Activated CD8-positive, alpha-beta memory T cell treated with anti-CD3 and anti-CD28 coated beads for 4 hours (primary cell): ENCODE measurements at places on chromosomes 3 and 15.

GRCh38 chr15:89912674-89913396, at the start of gene ARPIN:
Gene ARPIN (minus strand): TSS chr15:89912952. CDS start chr15:89912835, 117 bp downstream.
- DNase-seq: no peak

DNA sequence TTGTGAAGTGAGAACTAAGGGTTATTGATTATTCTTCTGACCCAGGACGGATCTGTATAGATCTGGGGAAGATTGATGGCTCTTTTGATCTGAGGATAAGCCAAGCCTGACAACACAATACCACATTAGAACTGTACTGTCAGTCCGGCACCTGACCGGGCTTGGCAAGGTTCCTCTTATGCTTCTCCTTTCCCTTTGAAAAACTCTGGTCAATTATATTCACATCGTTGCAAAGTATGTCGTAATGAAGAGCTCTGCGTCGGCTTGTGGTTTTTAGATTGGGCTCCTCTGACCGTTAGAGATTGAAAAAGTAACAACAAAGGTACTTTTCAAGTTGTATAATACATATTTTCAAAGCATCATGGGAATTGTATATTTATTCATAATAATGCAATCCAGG, 389.8 kb downstream of the NR2F2 start:
- DNase-seq: no peak

- DNase-seq: no peak
These were observed 46.6 kb downstream of the ASB7 start for GRCh38 chr15:100648951-100649350.

DNA sequence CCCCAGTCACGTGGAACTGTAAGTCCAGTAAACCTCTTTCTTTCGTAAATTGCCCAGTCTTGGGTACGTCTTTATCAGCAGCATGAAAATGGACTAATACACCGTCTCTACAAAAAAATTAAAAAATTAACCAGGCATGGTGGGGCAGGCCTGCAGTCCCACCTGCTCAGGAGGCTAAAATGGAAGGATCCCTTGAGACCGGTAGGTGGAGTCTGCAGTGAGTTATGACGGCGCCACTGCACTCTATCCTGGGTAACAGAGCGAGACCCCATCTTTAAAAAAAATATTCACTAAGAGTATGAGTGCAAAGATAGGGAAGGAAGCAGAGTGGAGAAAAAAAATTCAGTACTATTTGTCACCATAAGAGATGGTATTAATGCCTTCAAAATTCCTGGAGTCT, 25.6 kb downstream of the SEC11A start:
- DNase-seq: no peak

DNA sequence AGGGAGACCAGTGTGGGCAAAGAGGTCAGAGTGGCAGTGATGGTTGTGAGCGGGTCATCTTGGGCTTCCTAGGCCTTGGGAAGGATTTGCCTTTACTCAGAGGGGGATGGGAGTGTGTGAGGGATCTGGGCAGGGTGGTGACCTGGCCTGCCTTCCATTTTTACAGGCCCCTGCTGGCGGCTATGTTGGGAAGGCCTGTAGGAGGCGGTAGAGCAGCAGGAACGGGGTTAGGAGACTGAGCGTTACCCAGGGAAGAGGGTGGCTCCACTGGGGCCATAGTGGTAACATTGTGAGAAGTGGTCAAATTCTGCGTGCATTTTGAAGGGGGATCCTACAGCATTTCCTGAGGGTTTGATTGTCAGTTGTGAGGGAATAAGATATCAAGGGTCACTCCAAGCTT, 307.3 kb upstream of the CTDSPL start:
- no peak for DNase-seq

DNA sequence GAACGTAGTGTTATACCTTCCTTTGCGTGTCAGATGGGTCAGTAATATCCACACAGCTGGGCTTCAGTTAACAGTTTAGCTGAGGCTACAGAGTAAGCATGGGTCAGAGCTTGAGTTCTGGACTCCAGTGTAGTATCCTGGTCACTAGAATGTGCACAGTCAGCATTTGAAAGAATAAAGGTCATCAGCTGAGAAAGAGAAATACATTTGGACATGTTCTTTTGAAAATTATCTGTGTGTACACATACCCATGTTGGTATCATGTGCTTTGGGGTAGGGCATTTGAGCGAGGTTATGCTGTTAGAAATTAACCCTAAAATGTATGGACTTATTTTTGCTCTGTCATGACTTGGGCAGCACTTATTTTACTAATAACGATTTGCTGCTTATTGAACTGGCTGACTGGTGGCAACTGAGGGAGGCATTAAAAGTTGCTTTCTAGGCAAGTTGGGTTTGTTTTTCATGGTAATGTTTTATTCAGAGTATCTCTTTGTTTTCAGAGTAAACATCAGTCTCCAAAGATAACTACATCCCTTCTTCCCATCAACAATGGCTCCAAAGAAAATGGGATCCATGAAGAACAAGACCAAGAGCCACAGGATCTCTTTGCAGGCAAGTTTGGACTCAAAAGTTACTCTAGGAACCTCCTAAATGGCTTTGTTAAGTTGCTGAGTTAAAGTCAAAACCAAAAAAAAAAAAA, 16.4 kb downstream of the SNX1 start:
- DNase-seq: no peak

- DNase-seq: no peak
These were observed 60.3 kb downstream of the RGMA start for GRCh38 chr15:93028632-93029213.

GRCh38 chr3:142795332-142795731, 71.5 kb downstream of the TRPC1 start:
- no peak for DNase-seq

DNA sequence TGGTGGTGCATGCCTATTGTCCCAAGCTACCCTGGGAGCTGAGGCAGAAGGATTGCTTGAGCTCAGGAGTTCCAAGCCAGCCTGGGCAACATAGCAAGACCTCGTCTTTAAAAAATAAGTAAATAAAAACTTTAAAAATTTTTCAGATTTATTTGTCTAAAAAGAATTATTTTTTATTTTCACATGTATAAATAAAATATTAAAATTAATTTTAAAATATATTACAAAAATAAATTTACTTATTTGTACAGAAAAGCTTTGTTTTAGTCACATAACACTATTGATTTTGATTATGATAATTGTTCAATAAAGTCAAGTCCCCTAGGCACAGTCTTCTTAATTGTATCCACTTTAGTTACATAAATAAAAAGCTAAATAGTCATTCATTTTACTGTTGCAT, 85.2 kb downstream of the FILIP1L start:
- DNase-seq: no peak

DNA sequence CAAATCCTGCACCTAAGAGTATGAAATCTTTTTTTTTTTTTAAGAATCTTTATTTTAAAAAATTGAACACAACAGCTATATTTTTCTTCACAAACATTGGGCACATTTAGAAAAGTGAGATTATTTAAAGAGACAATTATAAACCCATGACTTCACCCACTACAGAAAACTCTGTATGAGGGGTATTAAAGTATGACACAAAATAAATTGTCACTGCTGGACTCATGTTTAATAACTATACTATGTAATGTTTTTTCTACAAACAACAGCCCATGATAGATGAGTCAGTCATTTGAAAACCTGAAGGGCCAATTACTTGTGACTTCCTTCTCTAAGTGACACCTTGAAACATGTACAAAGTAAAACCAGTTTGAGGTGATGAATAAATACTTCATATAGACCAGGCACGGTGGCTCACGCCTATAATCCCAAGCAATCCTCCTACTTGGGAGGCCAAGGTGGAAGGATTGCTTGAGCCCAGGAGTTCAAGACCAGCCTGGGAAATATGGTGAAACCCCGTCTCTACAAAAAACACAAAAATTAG, 36.0 kb downstream of the AQR start:
- DNase-seq: no peak

GRCh38 chr3:193008654-193009053, 91.0 kb upstream of the MB21D2 start:
- DNase-seq: no peak

- no peak for DNase-seq
These were observed 8.7 kb upstream of the RFX7 start for GRCh38 chr15:56252386-56252785.

DNA sequence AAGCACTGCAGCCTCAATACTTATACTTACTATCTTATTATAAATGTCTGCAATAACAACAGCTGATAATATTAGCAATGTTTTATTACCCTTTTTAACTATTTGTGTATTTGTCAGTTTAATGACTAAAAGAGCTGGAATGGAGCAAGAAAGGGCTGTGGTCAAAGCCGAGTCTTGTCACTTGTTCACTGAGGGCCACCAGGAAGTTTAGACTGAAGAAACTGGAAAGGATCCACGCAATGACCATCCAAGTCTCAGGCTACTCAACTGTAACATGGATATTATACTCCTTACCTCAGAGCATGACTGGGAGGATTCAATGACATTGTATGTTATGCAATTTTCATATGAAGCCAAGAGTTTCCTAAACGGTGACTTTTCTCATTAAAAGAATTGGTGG, 90.4 kb downstream of the TJP1 start:
- no peak for DNase-seq

GRCh38 chr15:99014803-99015697, 7.5 kb upstream of the PGPEP1L start:
- no peak for DNase-seq
